ENCODE measurements at places on chromosomes 16 and 17.

GRCh38 chr17:63675231-63675606 lies 24.7 kb downstream of the LIMD2 start:
- peak; percentile 45 for DNase-seq

- no peak for DNase-seq
These were observed 694.4 kb downstream of the MAF start for GRCh38 chr16:78906135-78906534.

DNA sequence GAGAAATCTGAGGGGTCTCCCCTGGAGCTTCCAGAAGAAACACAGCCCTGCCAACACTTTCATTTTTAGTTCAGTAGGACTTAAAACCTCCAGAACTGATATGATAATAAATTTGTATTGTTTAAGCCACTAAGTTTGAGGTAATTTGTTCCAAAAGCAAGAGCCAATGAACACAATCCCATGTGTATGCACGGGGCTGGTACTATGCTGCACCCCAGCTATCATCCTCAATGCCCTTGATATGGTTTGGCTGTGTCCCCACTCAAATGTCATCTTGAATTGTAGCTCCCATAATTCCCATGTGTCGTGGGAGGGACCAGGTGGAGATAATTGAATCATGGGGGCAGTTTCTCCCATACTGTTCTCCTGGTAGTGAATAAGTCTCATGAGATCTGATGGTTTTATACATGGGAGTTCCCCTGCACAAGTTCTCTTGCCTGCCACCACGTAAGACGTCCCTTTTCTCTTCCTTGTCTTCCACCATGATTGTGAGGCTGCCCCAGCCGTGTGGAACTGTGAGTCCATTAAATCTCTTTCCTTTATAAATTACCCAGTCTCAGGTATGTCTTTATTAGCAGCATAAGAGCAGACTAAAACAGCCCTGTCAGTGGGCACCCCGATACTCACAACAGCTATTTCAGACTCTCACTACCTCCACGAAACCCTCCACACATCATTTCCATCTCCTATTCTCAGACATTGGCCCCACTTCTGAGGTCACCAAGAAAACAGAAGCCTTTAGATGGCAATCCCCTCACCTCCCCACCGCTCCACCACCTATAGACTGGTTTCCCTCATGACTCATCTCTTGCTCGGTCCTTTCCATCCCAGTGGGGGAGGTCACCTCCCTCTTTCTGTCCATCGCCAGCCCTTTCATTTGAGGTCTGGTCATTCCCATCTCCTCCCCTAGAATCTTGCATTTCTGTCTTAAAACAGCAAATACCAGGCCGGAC lies 8.9 kb upstream of the CACNG1 start:
- DNase-seq, result no peak

DNA sequence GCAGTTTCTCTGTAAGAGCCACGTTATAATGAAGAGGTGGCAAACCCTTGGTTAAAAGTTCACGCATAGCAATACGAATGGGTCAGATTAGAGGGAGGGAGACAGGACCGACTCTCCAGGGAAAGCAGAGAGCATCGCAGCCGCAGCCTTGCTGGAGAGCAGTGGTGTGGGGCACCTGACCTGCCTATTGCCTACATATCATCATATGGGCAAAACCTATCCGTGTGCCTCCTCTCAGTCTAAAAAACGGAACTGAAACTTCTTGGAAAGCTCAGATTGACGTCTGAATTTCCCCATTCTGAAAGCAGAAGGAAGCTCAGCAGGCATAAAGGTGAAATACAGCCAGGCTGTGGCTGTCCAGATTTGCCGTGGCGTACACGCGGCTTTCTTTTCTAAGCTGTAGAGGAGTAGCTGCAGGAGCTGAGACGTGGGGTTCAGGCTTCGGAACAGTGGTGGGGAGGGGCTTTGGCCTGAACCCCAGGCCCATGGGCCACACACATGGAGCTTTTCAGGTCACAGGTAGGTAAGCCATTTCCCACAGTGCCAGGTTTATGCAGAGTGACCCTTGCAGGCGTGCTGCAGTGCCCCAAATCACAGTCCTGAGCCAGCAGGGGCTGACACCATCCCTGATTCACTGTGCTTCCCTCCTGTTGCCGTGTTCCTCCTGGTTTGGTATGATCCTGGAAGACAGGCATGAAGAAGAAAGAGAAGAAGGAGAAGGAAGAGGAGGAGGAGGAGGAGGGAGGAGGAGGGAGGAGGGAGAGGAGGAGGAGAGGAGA lies 41.6 kb upstream of the TNRC6C start:
- no peak for DNase-seq

DNA sequence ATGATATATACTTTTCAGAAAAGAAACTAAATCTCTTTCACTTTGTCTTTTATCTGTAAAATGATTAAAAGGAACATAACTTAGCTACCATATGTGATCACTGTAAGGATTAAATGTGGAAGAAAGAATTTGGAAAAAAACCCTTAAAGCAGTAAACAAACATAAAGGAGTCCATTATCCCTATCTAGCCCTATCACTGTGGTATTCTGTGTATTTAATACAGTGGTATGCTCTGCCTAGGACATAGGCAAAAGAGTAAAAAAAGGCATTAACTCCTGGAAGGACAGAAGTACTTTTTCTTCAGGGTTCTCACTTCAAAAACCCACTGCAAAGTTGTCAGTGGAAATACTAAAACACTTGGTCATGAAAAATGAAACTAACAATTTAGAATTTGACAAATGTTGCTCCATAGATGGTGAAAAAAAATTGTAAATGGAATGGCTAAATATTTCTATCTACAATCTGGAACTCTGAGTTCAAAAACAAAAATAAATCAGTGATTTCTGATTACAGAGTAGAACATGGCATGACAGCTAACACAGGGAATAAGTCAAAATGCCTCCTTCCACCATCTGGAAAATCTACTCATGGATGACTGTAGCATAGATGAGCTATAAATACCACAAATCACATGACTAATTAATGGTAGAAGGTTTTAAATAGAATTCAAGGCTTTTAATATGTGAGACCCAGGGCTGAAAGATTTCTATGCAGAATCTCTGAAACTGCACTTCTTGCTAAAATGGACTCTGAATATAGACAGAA lies 140.1 kb downstream of the ITFG1 start:
- peak; percentile 8 for DNase-seq

- DNase-seq, result no peak
These were observed 27.0 kb downstream of the RTN4RL1 start for GRCh38 chr17:1997927-1998742.

DNA sequence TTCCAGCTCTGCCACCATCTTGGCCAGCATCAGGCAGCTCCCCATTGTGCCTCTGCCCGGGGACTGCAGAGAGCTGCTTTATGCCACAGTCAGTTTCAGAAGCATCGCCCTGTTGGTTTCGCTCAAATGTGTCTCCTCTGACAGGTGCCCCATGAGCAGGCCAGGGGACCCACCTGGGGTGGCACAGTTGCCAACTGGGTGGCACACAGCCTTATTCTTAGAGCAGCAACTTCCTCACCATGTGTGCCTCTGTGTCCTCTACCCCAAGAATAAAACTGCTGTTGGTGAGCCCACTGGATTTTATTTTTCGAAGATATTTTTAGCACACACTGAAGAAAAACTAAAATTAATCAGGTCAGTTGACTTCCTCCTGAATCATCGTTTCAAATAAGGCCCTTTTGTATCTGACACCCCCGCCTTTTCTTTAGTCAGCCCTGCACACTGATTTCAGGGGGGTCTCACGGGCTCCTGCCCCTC lies 44.9 kb upstream of the CACNG5 start:
- no peak for DNase-seq

DNA sequence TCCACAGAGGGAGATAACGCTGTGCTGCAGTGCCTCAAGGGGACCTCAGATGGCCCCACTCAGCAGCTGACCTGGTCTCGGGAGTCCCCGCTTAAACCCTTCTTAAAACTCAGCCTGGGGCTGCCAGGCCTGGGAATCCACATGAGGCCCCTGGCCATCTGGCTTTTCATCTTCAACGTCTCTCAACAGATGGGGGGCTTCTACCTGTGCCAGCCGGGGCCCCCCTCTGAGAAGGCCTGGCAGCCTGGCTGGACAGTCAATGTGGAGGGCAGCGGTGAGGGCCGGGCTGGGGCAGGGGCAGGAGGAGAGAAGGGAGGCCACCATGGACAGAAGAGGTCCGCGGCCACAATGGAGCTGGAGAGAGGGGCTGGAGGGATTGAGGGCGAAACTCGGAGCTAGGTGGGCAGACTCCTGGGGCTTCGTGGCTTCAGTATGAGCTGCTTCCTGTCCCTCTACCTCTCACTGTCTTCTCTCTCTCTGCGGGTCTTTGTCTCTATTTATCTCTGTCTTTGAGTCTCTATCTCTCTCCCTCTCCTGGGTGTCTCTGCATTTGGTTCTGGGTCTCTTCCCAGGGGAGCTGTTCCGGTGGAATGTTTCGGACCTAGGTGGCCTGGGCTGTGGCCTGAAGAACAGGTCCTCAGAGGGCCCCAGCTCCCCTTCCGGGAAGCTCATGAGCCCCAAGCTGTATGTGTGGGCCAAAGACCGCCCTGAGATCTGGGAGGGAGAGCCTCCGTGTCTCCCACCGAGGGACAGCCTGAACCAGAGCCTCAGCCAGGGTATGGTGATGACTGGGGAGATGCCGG lies 769 bp downstream of the CD19 start:
- no peak for DNase-seq

- DNase-seq, result peak; percentile 88
These were observed 225.8 kb downstream of the PMP22 start for GRCh38 chr17:15039366-15039765.

DNA sequence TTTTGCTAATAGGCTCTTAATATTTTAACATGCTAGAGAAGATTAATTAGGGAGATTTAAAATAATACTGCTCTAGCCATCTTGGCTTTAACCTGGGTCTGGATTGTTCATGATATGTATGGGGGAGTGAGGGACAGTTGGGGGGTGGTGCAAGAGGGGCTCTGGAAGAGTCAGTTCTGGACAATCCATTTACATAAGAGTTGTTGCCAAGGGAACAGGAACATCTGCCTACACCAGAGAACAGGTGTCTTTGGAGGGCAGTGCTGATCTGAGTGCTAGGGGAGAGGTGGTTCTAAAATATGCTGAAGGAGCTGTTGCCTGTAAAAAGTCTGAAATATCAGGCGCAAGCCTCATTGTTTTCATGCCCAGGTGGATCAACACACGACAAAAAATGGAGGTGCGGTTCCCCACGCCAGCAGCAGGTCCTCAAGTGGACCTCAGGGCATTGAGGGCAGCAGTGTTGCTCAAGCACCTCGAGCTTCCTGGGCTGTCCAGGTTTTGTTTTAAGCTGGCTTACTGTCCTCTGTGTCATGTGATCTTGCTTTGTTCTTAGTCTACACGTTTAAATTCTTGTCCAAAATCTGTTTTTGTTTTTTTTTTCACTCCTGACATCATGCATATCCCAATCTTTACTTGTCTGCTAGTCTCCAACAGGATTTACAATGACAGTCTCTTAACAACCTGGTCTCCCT lies 25.4 kb upstream of the WSB1 start:
- DNase-seq, result no peak

GRCh38 chr17:32323811-32324491 lies 18.0 kb downstream of the C17orf75 start:
- DNase-seq, result peak; percentile 26

DNA sequence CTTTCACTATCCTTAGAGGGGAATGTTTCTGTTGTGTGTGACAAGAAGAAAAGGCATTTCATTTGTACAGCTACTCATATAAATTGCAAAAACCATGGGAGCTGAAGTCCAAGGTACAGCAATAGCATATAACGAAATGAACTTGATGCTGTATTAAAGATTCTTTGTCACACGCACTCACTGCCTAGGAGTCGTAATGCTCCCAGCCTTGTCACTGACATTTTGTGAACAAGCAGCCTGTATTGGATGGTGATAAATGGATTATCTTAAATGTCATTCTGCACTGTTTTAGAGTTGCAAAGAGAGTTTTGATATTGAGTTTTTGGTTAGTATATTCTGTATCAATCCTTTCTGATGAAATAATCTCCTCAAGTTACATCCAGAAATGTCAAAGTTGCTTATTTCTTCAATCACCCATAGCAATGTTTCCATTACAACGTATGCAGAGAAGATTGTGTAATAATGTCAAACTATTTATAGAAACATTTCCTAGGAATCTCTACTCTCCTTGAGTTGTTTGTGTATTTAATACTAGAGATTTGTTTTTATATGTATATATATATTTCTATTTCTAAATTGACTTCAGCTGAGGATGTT lies 270.6 kb downstream of the FTO start:
- DNase-seq, result no peak

GRCh38 chr17:17963066-17963465 lies 9.1 kb downstream of the TOM1L2 start:
- DNase-seq, result no peak

DNA sequence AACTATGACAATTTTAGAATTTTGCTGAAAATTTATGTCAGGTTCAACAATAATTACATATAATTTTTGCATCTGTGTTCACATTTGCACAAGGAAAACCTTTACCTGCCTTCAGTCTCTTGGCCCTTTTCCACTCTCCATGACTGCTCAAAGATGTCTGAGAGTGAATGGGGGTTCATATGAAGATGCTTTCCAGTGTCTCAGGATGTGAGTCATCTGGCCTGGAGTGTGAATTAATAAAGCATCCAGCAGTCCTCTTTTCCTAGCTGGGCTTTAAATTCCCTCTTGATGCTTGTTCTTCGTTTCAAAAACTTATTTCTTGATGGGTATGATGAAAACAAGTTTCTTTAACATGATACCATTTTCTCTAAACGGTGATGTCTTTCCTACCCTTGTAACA lies 99.9 kb downstream of the CDK5R1 start:
- peak; percentile 28 for DNase-seq

DNA sequence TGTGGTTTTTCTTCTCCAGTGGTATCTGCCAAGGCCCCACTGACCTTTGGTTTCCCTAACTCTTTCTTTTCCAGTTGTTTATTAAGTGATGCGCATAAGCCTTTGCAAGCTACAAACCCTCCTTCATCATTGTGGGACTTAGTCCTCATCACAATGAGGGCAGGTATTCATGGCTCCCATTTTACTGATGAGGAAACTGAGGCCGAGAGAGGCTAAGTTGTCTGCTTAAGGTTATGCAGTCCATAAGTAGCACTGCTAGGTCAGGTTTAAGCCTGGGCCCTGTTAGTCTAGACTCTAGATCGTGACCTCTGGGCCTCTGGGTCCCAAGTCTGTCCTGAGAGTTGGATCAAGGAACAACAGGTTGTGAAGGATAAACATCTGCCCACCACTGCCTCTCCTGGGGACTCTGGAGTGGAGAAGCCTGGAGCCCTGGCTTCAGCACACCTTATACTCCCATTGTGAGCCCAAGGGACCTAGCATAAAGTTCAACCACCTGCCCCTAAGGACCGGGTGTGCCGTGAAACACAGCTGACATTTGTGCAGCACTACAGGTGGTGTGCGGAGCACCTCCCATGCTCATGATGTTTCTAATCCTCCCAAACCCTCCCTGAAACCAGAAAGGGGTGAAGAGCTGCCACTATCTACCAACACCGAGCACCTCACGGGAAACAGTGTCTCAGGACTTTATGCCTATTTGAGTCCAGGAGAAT lies 5.2 kb upstream of the KCNH6 start:
- no peak for DNase-seq

GRCh38 chr17:45143767-45144198 lies 4.5 kb upstream of the HEXIM1 start:
- no peak for DNase-seq

- peak; percentile 35 for DNase-seq
These were observed 87.9 kb downstream of the OR1D5 start for GRCh38 chr17:2975469-2975958.
